H54 (cell line): ENCODE measurements at places on chromosomes 7 and 10.
A peak's percentile ranks its signal among the peaks of the same experiment; 100 is the strongest.

- DNase-seq, result no peak
Observed at GRCh38 chr7:94883616-94884015, 23.8 kb upstream of the PPP1R9A start.

GRCh38 chr10:112507046-112507445 lies 60.0 kb downstream of the VTI1A start:
- DNase-seq, result no peak

GRCh38 chr7:105680505-105681187 lies 99.4 kb upstream of the EFCAB10 start:
- no peak for DNase-seq

DNA sequence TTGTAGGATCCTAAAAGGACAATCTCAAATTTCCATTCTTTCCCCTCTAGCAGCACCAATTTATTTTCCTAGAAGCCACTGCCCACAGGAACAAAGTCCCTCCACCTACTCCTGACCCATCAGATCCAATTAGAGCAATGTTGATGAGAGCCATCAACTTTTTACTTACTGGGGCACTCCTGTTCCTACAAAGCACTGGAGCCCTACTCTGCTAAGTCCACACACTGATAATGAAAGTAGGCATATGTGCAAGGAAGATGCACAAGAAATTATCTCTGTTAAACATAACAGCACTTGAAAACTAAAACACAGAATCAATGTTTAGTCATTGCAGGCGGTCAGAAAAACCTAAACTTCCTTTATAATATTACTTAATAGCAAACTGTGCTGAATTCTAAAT lies 3.6 kb downstream of the HERPUD2 start:
- DNase-seq, result no peak

GRCh38 chr7:114818501-114818900 lies 103.4 kb upstream of the MDFIC start:
- DNase-seq, result peak; percentile 9

DNA sequence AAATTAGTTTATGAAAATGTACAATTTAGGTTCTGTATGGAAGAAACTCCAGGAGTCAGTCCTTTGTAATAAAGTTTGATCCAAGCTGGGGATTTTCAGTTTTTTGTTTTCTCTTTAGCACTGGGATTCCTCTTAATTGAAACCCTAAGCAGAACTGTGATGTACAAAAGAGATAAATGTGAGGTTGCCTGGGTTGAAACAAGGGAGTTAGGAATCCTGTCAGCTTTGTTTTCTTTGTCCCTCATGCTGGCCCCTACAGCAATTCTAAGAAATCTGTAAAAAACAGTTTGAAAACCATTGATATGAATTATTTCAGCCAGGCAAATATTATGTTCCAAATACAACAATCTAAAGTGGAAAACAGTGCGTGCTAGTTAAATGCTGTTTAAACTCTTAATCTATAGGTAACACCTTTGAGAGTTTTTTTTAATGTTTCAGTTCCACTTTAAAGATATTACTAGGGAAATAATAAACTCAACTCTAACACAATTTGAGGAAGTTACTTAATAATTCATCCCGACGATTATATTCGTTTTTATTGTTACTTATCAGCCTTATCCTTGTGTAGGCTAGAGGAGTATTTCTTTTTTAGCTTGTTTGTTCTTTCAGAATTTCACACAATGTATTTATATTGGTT lies 65.3 kb downstream of the SGCE start:
- DNase-seq, result no peak

DNA sequence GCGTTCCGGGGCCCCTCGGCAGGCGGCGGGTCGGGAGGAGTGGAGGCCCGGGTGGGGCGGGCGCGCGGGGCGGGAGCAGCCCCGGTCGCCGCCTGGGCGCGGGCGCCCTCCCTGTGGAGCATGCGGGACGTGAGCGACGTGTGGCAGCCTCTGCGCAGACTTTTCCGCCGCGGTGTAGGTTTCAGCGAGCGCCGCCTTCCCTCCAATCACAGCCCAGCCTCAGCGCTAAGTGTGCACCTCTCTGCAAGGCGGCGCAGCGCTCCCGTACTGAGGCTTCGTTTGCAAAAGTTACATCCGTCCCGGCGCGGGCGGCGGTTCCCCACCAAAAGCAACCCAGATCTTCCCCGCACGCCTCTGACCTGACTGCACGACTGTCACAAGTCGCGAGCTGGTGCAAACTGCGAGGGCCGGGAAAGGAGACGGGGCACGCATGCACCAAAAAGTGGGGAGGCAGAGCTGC lies 1.2 kb upstream of the PFKFB3 start:
- DNase-seq, result peak; percentile 54

GRCh38 chr7:82961240-82961639 lies 201.4 kb downstream of the PCLO start:
- no peak for DNase-seq

DNA sequence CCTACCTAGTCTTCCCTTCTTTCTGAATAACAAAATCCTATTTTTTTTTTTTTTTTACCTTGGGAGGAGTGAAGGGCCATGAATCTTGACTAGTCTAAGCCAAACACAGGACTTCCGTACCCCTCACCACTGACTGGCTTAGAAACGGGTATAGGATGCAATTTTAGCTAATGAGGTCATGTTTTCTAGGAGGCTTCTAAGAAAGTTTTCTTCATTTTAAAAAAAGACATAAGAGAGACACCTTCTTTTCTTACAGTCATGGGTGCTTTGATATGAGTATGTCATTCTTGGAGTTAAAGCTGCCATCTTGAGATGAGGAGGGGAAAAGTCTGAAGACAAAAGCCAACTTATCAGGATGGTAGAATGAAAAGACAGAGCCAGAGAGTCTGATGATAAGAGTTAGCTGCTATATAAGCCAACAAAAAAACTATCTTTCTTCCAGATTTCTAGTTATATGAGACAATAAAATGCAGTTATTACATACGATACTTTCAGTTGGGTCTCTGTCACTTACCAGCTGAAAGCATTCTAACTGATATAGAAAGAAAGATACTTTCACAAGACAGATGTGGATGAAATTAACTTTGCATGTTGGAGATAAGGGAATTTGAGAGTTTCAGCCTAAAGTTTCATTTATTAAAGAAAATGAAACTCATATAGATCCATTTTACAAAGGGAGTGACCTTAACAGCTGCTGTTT lies 34.0 kb downstream of the ZNF438 start:
- no peak for DNase-seq
